ENCODE measurements at places on chromosomes 6 and 20.

DNA sequence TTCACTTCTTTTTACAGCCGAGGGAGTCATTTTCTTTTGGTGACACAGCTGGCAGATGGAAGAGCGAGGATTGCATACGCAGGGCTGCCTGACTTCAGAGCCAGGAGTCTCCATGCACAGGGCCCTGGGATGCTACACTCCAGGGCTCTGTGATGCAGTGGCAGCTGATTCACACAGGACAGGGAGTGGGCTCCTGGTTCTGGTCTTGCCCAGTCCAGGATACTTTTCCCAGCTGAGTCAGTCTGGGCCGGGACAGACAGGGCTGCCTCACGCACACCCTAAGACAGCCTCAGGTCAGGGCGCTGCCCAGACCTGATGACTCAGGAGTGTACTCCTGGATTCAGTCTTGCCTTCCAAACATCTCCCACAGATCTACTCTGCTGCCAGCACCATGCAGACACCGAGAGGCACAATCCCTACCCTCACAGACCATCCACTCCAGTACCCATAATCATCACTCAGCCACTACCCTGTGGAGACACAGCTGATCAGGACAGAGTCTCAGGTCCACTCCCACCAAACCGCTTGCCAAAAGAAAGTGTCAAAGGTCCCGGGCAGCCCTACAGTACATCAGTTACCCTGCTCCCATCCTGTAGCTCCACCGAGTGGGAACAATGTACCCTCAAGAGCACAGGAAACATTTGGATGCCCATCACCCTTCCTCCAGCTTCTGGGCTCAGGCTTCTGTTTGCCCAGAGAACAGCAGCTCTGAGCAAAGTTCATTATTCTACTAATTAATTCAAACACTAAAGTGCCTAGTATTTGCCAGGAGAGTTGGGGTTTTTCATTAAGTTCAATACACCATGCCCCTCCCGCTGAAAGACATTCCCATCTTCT lies 11.5 kb downstream of the SDC4 start:
- no peak for DNase-seq

DNA sequence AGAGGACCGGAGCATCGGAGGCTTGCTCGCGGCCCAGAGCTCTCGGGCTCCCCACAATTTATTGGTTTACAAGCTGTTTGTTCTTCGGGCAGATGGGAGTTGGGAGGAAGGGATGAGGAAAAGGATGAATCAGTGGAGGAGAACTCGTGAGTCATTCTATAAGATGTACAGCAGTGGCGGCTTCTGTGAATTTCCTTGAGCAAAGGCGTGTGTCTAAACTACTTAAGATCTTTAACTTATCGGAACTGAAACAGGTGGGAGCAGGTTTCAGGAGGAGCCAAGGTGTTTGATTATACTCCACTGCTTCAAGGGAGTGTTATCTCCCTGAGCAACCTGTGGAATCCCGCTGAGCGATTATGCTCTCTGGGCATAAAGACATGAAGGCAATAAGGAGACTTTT lies 50.5 kb upstream of the IBTK start:
- no peak for DNase-seq

DNA sequence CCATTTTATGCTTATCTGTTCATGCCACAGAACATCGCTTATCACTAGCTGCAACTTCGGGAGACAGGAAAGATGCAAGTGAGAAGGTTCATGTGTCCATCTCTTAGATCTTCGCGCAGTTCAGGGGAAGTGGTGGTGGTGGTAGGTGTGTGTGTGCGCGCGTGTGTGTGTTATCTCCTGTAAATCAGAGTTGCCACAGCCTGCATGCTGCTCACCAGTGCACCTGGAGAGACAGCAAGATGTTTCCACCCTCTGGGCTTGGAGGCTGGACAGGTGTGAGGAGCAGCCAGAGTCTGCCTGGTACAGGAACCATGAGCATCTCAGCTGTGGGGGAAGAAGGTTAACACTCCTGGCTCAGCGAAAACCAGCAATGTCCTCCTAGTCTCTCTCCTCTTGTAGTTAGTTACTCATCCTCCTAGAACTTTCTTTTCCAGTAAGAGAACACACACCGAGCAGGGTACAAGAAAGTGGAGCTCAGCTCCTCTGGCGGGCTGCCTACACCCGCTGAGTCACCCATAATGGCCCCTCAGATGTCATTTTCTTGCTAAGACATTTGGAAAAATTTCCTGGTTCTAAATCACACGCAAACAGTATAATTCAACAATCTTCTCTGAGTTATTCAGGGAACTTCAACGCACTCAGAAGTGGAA lies 5.1 kb upstream of the TUBB1 start:
- no peak for DNase-seq

DNA sequence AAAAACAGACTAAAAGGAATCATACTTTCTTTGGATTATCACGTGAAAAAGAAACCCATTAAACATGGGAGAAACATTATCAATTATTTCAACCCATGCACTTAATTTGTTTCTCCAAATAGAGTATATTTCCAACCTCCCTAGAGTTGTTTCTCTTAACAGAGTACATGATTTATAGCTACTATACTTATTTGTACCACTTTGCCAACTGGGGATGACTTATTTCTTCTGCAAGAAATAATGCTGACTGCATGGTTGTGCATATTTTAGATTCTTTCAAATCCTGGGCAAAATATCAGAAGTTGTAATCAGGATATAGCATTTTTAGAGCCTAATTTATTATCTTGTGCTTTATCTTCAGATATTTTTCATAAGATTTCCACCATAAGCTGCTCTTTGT lies 629.1 kb upstream of the EYS start:
- DNase-seq = no peak

DNA sequence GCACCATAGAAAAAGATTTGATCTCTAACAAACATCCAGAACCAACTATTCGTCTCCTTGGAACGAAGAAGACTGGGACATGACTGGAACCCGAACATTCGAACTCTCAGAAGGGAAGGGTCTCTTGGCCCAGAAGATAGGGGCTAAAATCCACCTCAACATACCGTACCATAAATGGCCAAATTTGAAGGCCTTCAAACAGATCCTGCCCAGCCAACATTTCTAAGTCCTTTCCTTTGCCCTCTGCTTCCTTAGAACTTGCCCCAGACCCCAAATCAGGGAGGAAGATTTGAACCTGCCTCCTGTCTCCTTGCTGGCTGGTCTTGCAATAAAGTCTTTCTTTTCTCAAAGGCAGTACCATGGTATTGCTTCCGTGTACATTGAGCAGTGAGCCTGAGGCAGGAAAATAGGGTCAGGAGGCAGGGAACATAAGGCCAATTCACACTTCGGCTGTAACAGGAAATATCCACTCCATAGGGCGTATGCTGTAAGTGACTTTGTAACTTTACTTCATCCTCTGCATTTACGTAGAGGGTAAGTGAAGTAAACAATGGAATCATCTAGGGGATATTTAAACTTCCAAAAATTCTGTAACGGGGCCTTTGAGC lies 1.8 kb upstream of the PXDC1 start:
- no peak for DNase-seq

DNA sequence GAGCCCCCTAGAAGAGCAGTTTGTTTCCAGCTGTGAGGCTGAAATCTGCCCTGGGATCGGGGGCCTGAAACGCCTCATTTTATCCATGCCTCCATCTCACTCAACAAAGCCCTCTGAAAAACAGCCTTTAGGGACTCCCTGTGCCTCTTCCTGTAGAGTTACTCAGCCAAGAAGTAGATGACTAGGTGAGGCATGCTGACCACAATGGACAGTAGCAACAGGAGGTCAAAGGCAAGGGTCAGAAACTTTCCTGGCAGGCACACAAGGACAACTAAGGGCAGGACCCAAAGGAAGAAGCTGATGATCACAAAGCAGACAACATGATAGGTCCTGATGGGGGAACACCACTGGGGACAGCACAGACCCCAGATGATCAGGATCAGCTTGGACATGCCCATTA lies 12.8 kb downstream of the MAS1L start:
- DNase-seq = no peak

- no peak for DNase-seq
These were observed 5.9 kb downstream of the OSTM1 start for GRCh38 chr6:108068618-108069017.

- DNase-seq = no peak
These were observed 99.0 kb downstream of the PLCB1 start for GRCh38 chr20:8231038-8231437.

DNA sequence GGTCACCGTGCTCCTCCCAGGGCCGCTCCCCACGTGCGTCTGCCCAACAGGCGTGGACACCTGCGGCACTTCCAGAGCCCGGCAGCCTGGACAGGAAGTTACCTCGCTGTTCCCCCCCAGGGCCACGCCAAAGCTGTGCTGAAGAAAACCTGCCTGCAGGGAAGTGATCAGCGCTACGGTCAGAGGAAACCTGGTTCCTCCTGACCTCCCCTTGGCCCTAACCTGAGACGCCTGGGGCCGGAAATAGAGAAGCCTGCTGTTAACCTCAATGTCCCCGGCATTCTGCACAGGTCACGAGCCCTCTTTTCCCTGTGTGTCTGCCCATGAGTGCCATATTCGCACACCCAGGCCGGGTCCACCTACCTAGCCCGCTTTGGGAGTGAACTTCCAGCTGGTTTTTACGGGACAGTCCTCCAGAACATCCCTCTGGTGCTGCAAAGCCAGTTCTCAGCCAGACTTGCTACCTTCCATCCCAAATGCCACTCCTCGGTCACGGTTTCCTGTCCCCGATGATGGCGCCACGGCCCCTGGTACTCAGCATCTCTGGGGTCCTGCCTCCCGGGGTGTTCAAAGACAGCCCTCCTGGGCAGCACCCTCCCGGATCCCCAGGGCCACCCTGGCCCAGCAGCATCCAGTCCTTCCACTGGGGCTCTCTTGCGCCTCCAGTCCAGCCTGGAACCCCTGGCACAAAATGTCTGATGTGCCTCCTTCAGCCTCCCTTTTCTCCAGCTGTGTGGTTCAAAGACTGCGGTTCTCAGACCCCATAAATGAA lies 12.0 kb upstream of the IRF4 start:
- DNase-seq = no peak

GRCh38 chr6:8415913-8416312 lies 19.4 kb downstream of the SLC35B3 start:
- DNase-seq = no peak

GRCh38 chr6:55897346-55897745 lies 22.0 kb upstream of the BMP5 start:
- DNase-seq = no peak

DNA sequence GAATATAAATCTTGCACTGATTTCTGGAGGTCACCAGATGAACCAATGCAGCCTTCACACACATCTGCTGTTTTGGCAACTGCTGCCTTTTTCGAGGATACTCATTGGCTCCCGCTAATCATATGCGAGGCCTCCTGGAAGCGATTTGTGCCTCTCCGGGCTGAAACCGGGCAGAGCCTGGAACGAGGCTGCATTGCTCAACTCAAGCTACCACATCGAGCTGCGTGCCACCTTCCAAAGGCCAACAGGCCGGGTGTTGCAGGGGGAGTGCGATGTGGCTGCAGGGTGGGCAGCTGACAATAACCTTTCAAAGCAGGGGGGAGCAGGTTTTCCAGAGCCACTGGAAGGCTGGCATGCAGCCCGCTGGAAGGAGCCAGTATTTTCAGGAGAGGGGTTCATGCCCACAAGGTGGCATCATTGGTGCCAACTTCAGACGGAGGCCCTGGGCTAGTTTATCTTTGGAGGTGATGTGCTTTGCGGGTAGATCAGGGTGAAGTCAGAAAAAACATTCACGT lies 122.6 kb upstream of the IFNGR1 start:
- peak; percentile 11 for DNase-seq

DNA sequence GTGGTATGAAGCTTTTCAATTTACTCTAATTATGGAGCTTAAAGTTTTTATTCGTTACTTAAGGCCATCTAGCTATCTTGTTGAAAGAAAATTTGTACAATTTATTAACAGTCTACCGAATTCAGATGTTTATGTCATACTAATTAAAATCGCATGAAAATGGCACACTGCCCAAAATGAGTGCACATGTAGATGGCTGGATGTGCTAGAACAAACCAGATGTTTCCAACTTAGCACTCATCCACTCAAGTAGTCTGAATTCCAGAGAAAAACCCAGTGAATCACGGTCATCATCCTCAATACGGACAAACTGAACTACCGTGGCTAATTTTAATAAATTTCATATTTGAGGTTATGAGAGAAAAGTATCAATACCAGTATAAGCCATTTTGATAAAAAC lies 70.4 kb downstream of the COL12A1 start:
- no peak for DNase-seq

DNA sequence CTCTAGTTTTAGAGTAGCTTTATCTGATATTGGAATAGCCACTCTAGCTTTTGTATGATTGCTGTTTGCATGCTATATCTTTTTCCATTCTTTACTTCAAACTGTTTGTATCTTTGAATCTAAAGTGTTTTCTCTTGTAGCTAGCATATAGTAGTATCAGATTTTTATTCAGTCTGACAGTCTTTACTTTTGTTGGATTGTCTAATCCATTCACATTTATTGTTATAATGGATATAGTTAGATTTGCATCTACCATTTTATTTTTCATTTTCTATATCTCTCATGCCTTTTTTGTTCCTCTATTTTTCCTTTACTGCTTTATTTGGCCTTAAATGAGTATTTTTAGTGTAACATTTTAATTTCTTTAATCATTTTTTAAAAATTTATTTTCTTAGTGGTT lies 52.1 kb downstream of the PHACTR3 start:
- no peak for DNase-seq

- DNase-seq = no peak
These were observed 299.6 kb upstream of the STXBP5 start for GRCh38 chr6:146904596-146904995.

DNA sequence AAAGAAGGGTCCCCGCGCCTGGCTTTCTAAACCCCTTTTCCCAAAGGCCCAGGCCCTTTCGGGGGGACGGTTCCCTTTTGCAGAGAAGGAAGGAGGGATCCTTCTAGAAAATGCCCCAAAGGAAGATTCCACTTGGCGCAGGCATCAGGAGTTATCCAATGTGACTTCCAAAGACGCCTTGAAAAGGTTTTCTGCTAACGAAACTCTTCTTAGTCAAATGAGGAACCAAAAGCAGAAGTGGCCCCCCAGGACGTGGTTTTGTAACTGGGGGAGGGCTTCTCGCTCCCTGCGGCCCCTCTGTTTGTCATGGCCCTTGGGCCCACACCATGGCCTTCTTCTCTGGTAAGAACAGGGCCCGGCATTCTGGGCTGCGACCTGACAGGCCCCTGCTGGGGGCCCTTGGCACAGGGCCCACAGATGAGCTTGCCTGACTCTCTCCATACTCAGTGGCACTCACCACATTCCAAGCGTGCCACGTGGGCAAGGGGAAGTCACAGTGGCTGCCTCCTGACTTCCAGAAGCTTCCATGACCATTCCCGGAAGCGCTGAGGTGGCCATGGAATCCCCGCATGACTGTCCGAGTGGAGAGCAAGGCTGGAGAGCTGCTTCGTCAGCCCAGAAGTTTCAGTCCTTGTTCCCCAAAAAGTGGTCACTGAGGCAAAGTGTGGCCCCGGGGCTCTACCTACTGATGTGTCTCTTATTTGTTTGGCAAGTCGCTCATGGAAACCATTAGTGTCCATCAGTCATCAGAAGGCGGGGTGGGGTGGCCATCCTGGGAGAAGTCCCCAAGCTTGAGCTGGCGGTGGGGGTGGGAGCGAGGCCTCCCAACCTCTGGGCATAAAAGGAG lies 834 bp upstream of the CTSZ start:
- no peak for DNase-seq
